C1 segment of cervical spinal cord (tissue), 14 donors: ENCODE measurements at places on chromosomes 6 and 20.
A peak's percentile ranks its signal among the peaks of the same experiment; 100 is the strongest.

- no peak for DNase-seq
Observed at GRCh38 chr6:152920016-152920415, 62.8 kb downstream of the FBXO5 start.

GRCh38 chr20:54416770-54417169 is 58.6 kb upstream of the DOK5 start:
- DNase-seq, result no peak

GRCh38 chr6:1031720-1032119 is 280.2 kb upstream of the FOXQ1 start:
- no peak for DNase-seq

DNA sequence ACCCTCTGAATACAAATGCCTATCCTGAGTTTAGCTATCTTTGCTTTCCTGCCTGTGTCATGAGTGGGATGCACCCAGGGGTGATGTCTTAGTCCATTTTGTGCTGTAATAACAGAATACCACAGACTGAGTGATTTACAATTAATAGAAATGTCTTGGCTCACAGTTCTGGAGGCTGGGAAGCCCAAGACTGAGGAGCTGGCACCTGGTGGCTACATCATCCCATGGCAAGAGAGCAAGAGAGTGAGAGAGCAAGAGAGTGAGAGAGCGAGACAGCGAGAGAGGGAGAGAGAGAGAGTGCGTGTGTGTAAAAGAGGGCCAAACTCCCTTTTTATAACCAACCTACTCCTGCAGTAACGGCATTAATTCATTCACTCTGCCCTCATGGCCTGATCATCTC is 76.8 kb downstream of the PRDM1 start:
- DNase-seq, result no peak

DNA sequence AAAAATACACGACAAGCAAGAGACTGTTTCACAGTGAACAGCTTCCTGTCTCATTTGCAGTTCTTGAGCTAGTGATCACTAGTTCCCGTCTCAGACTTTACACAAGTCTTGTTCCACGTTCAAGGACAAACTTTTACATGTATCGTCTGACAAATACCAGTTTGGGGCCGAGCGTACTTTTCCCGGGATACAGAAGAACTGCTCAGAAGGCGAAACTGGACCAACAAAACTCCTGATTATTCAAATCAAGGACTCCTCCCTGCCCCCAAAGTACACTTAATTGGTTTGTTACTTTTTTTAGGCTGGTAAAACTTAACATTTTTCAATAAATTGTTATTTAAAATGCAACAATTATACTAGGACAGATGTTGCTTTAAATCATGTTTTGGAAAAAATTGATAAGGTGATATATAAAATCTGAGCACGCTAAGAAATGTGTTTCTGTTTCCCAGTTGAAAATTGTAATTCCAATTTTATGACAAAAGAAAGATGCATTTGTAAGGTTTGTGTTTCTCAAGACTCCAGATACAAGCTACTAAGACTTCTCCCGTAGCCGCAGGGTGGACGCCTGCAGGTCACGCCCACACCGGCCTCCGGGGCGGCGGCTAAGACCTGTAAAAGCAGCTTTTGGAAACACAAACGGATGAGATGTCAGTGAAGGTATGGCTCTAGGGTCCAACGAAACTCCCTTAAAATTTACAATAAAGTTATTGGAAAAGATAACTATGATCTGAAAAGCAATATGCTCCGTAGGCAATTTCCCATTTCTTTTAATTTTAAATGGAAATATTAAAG is 16.8 kb upstream of the TCFL5 start:
- no peak for DNase-seq

GRCh38 chr6:105136431-105137350 is 43.1 kb downstream of the POPDC3 start:
- no peak for DNase-seq

DNA sequence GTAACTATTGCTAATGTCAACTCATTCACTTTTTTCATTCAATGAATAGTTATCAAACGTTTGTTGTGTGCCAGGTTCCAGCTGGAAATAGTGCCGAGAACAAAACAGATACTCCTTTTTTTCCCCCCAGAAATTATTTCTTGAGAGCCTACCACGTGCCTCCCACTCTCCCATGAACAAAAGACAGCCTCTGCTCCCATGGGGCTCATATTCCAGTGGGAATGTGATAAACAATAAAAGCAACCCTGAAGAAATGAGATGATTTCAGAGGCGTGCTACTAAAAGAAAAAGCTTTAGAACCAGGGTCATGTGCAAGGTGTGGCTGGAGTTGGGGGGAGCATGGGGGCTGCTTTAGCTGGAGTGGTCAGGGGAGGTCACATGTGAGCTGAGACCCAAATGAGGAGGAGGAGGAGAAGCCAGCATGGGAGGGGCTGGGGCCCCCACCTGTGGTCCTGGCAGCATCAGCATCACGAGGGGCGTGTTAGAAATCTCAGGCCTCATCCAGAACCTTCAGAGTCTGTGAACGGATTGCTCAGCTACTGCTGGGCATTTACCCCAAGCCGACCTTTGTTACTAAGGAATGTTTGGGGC is 157.4 kb downstream of the EYA2 start:
- DNase-seq, result no peak

DNA sequence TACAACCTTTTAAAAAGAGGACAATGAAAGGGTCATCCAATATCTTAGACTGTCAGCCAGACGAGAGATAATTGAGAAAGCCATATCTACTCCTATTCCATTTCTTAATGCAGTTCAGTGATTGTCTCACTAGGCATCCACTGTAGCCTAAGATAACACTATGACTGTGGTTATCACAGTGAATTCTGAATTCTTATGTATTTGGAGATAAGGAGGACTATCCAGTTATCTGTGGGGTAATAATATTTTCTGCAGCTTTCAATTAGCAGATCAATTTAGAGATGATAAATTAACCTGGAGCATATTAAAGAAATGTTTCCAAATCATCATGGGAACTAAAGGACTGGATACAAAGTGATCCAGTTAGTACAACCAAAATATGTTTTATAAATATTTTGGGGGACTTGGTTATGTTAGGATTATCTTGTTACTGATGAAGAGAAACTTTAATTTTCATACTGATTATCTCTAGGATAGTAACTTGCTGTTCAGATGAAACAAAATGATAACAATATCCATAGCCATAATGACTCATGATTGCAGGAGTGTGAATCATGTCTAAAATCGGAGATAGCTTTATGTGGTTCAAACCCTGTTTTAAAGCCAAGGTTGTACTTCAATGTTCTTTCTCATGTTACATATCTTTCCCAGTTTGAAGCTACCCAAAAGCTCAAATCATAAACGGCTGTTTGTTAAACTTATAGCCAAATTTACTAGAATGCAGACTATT is 1152.0 kb downstream of the HACE1 start:
- no peak for DNase-seq

DNA sequence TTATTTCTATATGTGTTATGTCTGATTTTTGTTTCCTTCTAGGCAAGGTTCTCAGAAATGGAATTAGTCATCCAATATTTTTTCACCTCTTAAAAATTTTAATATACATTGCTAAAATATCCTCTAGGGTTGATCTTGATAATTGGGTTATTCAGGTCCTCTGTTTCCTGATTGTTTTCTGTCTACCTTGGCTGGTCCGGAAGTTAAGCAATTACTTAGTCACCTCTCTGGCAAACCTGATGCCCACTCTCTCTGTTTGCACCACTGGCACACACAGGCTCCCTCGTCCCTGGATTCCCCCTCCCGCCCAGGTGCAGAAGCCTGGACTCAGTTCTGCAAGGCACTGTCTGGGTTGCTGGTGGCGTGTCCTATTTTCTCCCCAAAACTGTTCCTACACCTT is 27.7 kb downstream of the CST9L start:
- no peak for DNase-seq

DNA sequence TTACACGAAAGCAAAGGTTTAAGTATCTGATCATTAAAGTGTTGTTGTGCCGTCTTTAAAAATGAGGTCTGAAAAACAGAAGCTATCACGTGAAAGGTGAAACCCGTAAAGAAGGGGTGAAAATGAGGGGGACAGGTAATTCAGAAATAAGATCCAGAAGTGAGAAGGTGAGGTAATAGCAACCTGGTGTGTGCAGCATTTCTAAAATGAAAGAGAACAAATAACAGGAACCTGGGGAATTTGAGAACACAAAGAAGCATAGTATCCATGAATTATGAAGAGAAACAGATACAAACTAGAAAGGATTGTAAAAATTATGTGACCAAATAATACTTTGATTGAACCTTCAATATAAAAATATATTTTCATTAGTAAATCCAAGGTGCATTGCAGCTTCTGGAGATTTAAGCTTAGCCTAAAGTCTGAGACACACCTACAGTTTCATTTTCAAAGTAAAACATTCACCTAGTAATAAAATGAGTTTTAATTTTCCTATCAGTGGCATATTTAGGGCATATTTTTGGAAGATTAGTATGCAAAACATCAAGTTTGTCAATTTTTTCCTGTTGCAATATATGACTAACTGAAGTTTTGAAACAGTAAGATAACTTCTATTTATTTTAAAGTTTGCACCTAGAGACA is 1.4 kb downstream of the HEY2 start:
- DNase-seq, result no peak

DNA sequence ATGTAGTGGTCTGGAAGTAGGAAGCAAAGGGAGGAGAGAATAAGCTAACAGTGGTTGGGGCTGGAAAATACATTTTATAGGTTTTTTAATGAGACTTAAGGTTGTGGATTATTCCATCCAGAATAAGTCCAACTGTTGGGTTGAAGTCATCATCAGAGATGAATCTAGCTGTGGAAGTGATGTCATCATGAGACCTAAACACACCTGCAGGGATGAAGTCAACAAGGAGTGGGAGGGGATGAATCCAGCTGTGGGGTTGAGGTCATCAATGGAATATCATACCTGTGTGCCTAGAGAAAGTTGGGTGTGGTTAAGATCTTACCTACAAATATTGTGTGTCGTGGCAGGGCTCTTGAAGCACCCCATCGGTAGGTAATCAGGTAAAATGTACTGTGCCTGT is 730.7 kb downstream of the RFPL4B start:
- DNase-seq, result no peak

DNA sequence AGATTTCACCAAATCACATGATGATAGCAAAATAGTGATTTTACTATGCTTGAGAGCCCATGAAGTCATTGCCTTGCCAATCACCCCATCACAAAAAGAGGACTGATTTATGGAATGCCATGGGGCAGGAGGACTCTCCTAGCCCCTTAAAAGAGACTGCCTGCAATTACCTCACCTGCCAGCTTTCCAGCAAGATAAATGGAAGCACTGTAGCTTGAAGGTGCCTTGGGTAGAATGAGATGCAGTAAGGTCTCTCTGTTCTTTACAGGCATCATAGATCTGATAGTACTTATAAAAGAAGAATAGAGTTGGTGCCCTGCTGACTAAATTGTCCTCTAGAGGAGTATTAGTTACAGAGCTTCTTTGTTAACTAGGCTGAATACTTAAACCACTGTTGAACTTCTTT is 242.3 kb downstream of the TMEM242 start:
- no peak for DNase-seq

GRCh38 chr6:4359108-4359730 is 223.8 kb upstream of the ECI2 start:
- no peak for DNase-seq

- no peak for DNase-seq
Observed at GRCh38 chr20:23087587-23088251, 1.6 kb upstream of the CD93 start.

GRCh38 chr20:50346374-50347283 is 156.0 kb downstream of the CEBPB start:
- DNase-seq, result no peak

GRCh38 chr20:35226126-35226883 is at the start of gene MMP24:
MMP24 (plus strand) TSS chr20:35226690; CDS start chr20:35226739, 49 bp downstream.
- DNase-seq, result no peak

- DNase-seq, result no peak
Observed at GRCh38 chr20:53952528-53953096, 117.8 kb downstream of the BCAS1 start.

DNA sequence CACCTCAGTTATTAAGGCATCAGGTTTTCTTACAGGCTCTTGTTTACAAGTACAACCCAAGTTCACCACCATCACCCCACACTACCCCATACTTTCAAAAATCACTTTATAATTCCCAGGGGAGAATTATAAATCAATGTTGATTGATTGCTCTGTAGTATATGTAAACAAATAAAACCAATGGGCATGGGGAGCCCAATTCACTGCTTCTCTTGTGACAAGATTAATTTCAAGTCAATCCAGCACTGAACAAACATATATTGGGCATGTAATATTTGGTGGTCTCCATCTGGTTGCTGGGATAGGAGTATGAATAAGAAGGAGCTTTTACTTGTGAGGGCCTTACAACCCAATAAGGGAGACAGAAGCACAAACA is 95.8 kb downstream of the CLVS2 start:
- no peak for DNase-seq

GRCh38 chr6:6635869-6636268 is 47.3 kb downstream of the LY86 start:
- no peak for DNase-seq

- no peak for DNase-seq
Observed at GRCh38 chr20:43915211-43916072, 790 bp downstream of the TOX2 start.

DNA sequence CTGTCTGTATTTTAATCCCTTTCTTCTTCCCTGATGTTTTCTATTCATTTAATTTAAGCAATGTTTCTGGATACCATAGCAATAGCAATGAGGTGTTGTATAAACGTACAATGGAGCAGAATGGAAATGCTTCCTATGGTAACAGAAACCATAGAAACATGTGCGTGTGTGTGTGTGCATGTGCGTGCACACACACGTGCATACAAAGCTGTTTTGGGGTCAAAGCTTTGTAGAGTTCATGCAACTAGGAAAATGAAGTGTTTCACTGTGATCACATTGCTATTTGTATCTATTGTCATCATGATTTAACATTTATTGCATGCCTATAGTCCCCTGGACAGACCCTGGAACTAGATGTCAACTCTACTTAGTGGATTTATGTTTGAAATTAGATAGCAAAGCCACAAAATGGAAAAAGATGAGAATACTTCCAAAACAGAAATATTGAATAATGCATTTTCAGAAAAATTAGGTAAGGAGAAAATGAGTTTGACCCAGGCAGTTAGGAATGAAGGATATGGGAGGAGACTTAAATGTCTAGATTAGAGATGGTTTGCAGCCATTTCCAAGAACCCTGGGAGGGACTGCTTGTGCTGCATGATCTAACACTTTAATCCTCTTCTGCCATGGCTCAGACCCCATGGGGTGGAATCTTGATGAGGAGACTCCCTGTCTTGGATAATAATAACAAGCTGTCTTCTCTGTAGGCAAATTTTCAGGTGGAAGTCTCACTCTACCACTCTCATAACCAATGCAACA is 124.4 kb downstream of the TRMT11 start:
- DNase-seq, result no peak

DNA sequence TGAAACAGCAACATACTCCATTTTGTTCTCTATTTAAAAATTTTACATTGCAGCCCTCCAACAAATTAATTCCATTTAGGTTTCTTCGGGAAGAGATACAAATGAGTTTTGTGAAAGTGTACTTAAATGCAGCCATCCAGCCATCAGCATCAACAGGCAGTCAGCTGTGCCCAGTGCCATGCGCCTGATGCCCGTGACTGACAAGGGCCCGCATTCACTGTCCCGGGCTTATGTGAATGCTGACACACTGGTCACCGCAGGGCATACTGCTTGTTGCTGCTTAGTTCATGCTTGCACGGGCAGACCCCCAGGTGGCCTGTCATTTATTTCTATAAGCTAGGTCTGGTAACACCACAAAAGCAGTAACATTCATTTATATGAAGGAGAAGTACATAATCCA is 224.9 kb upstream of the QKI start:
- peak; percentile 69 for DNase-seq

GRCh38 chr6:108748055-108748454 is 100.2 kb upstream of the ARMC2 start:
- no peak for DNase-seq
